ENCODE measurements at places on chromosomes 1 and 21.

DNA sequence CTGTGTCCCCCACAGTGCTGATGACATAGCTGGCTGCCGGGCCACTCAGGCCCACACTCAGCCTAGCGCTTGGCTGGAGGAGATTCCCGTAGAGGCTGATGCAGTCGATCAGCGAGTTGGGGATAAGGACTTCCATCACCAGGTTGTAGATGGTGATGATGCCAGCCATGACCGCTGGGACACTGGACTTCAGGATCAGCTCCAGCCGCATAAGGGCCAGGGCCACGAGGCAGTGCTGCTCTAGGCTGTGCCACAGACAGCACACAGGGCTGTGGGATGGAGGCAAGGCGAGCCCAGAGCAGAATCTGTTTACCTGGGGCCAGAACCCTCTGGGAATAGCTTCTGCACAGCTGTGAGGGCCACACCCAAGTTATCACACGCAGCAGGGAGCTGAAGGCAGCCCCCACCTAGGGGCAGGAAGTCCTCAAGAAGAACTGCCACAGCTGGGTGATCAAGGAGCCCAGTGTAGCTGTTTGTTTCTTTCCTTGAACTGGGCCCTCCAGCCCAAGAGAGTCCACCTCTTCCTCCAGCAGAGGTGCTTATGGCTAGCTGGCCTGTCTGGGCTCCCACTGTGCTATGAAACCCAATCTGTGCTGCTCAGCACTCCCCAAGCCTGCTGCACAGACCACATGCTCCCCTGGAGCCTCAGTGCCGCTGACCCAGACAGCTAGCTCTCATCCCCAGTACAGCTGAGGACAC, 6.2 kb downstream of the SLC2A1 start:
- H3K27me3 ChIP-seq = no peaks in the 10 kb centered on the region
- no peaks in the 10 kb centered on the region for H3K36me3 ChIP-seq
- no peak for DNase-seq
- H3K4me1 ChIP-seq = peaks cover 15% of the 10 kb centered on the region
- no peak overlapping the region for H3K4me3 ChIP-seq

- DNase-seq = no peak
- H3K36me3 ChIP-seq = no peaks in the 10 kb centered on the region
- H3K4me3 ChIP-seq = no peak overlapping the region
- no peaks in the 10 kb centered on the region for H3K4me1 ChIP-seq
- no peak overlapping the region for H3K27ac ChIP-seq
These were observed 12.5 kb downstream of the SMIM12 start for GRCh38 chr1:34847094-34847493.

GRCh38 chr1:52574594-52574993, 21.7 kb upstream of the TUT4 start:
- H3K4me1 ChIP-seq = no peaks in the 10 kb centered on the region
- no peak overlapping the region for H3K4me3 ChIP-seq
- no peak for DNase-seq
- no peak overlapping the region for H3K27ac ChIP-seq
- no peaks in the 10 kb centered on the region for H3K27me3 ChIP-seq

- peaks cover 60% of the 10 kb centered on the region for H3K4me1 ChIP-seq
- no peak for DNase-seq
- H3K27ac ChIP-seq = peak overlapping the region; percentile 97
- no peaks in the 10 kb centered on the region for H3K36me3 ChIP-seq
- H3K27me3 ChIP-seq = no peaks in the 10 kb centered on the region
- peak overlapping the region; percentile 55 for H3K4me3 ChIP-seq
These were observed 15.4 kb upstream of the BTG2 start for GRCh38 chr1:203289982-203290260.

- no peak overlapping the region for H3K4me3 ChIP-seq
- H3K27ac ChIP-seq = no peak overlapping the region
- H3K4me1 ChIP-seq = no peaks in the 10 kb centered on the region
- no peaks in the 10 kb centered on the region for H3K27me3 ChIP-seq
These were observed 119.3 kb upstream of the BMP8A start for GRCh38 chr1:39372105-39372504.

- H3K27ac ChIP-seq = no peak overlapping the region
- no peaks in the 10 kb centered on the region for H3K36me3 ChIP-seq
- no peaks in the 10 kb centered on the region for H3K27me3 ChIP-seq
- H3K4me1 ChIP-seq = no peaks in the 10 kb centered on the region
These were observed 37.9 kb downstream of the RLF start for GRCh38 chr1:40199126-40199525.

DNA sequence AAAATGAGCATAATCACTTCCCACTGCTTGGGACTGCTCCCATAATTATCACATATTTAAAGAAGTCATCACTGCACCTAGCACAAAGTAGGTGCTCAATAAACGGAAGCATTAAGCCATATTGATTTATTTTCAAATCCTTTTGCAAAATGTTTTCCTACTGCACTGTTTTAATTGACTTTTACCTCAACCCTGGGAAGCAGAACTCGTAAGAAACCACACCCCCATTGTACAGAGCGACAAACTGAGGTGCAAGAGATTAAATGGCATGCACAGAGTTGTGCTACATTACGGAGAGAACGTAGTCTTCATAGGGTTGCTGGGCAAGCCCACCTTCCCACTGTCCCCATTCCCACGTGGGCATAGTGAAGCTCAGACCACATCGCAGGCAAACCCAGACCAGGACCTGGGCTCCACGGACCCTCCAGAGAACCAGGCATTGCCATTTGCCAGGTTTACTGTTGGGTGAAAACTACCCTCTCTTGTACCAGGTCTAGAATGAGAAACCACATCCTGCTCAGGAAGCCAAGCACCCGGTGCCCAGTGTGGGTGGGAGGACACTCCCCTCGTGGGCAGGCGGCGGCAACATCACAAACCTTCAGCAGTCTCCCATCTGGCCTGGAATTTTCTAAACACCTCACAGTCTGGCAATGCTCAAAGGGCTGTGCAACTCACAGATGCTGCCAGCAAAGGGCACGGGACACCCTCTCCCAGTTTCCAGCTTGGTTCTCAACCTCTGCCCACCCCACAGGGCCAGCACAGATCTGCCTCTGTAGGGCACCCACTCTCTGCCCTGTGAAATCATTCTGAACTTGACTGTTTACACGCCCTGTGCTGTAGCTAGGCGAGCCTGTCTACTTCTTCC, 8.2 kb downstream of the IFFO2 start:
- H3K27ac ChIP-seq = no peak overlapping the region
- no peak overlapping the region for H3K4me3 ChIP-seq
- no peaks in the 10 kb centered on the region for H3K27me3 ChIP-seq
- DNase-seq = no peak

DNA sequence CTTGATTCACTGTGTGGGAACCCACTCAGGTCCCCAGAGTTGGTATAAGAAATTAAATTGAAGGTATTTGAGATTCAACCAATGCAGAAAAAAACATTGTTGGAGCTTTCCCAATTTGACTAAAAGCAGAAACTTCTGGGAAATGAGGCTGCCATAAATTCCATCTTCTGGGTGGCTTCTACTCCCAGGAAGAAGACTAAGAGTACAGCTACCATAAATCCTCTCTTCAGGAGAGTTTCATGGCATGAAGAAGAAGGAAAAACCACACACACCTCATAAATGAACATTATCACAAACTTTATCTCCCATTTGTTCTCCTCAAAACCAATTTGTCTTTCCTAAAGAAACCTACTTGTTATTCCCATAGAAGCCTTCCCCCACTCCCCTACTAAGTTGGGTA, 283.9 kb downstream of the DPYD start:
- no peak overlapping the region for H3K27ac ChIP-seq
- H3K4me3 ChIP-seq = no peak overlapping the region
- H3K27me3 ChIP-seq = no peaks in the 10 kb centered on the region
- no peak for DNase-seq

- DNase-seq = no peak
- no peaks in the 10 kb centered on the region for H3K36me3 ChIP-seq
- no peaks in the 10 kb centered on the region for H3K27me3 ChIP-seq
- H3K4me3 ChIP-seq = no peak overlapping the region
These were observed 64.1 kb downstream of the NID1 start for GRCh38 chr1:236000781-236001180.

DNA sequence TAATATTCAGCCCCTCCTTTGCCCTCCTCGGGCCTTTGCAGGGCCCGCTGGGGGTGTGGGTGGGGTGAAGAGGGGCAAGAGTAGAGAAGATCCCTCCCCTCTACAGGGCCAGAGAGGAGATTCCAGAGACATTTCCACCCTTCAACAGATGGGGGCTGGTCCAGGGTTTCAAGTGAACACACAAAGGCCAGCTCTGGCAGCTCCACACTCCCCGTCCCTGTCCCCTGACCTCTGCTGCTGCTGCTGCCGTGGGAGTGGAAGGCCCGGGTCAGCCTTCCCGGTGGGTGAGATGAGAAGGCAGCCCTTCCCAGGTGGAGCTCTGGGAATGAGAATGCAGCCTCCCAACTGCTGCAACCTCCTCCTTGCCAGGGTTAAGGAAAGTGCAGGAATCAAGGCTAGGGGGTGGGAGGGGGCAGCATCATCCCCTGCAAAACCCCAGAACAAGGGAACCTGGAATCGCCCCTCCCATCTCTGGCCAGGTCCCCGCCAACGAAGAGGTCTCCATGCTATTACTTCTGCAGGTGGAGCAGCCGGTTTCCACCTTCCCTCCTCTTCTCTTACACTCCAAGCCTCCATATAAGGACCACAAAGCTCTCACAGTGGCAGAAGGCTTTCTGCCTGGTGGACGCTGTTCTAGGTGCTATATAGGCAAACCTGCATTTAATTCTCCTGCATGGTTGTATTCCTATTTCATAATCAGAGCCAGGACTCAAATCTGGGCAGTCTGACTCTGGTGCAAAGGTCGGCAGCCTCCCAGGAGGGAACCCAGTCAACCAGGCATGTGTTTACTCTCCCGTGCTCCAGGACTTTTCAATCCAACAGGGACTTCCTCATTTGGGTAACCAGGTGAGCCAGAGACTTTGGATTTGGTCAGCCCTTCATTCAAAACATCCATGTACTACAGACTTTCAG, 22.9 kb upstream of the ARHGEF10L start:
- no peak for DNase-seq
- H3K36me3 ChIP-seq = no peaks in the 10 kb centered on the region
- no peak overlapping the region for H3K4me3 ChIP-seq
- H3K27me3 ChIP-seq = peaks cover 75% of the 10 kb centered on the region

DNA sequence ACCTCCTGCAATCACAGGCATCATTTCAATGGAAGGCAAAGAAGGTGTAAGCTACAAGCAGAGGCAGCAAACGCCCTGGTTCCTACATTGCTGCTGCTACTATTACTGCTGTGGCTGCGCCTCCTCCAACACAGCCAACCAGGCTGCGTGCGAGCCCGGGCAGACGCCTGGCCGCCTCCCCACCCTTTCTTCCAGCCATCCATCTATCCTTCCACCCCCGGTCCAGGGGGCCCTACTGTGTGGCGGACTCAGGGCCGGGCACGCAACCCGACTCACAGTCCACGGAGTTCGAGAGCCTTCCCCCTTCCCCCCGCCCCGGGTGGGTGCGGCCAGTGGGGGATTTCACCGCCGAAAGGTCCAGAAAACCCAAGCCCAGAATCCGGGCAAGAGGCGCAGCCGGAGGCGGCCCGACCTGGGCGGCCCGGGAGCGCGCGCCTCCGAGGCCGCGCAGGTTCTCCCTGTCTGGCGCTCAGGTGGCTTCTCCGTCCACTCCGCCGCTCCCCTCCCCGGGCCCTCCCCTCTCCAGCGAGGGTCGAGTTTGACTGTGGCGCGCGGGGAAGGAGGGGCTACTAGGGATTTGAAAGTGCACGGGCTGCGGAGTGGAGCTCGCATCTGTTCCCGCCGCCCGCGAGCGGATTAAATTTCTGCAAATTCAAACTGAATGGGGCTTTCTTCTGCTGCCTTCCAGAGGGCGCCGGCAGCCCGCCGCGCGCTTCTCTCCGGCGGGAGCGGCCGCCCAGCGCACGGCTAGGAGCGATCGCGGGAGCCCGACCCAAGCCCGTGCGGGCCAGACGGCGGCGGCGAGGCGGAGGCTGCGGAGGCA, at the start of gene HUNK:
Gene HUNK (plus strand): TSS at position 569 of the 823 bp plus-strand sequence. CDS start 655 bp downstream, outside the sequence.
- H3K4me3 ChIP-seq = peak within 1 kb of the TSS; percentile 88
- peaks cover 21% of the 10 kb centered on the region for H3K27me3 ChIP-seq
- DNase-seq = peak; percentile 72
- no peaks in the 10 kb centered on the region for H3K36me3 ChIP-seq

DNA sequence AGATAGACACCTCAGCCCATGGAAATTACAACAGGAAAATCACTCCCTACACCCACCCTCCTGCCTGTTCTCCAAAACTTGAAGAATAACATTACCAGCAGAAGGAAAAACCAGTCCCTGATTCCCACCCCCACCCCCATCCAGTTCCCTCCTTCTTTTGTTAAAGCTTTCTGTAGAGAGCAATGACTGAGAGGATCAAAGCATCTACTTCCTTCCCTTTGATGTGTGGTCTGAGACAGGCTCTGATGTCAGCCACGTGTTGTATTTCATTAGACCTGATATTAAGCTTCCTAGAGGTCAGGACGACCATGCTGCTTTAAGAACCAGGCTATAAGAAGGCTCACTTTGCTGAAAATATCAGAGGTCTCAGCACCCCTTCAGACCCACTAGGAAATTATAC, 73.9 kb upstream of the HAO2 start:
- peak; percentile 50 for DNase-seq
- H3K4me3 ChIP-seq = no peak overlapping the region

GRCh38 chr1:203589171-203589570, 37.5 kb upstream of the ATP2B4 start:
- DNase-seq = no peak
- H3K36me3 ChIP-seq = no peaks in the 10 kb centered on the region
- H3K4me3 ChIP-seq = no peak overlapping the region
- H3K27ac ChIP-seq = no peak overlapping the region

- H3K4me1 ChIP-seq = no peaks in the 10 kb centered on the region
- H3K27ac ChIP-seq = no peak overlapping the region
- no peak for DNase-seq
- H3K36me3 ChIP-seq = no peaks in the 10 kb centered on the region
- no peaks in the 10 kb centered on the region for H3K27me3 ChIP-seq
These were observed 339.3 kb upstream of the ADAMTS5 start for GRCh38 chr21:27306206-27306605.

DNA sequence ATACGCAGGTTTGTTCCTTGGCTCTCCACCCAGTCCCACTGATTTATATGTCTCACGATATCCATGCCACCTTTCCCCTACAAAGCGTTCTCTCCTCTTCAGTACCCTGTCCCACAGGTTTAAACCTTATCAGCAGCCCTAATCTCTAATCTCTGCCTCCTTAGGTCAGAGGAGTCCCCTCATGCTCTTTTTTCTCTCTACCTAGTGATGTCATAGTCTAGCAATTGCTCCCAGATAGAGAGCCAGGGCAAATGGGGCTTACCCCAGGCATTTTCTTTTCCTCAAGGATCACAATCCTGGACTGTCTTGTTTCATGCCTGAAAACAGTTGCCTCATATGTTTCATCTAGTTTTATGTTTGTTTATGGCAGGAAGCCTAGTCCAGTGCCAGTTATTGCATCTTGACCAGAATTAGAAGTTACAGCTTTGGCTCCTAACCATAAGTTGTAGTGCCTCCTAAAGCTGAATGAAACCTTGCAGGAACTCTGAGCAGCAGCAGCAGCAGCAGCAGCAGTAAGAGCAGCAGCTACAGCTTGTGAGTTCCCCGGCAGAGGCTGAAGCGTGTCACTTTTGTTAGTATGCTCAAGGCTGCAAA, 26.7 kb upstream of the TP53BP2 start:
- DNase-seq = no peak
- no peak overlapping the region for H3K4me3 ChIP-seq
- no peaks in the 10 kb centered on the region for H3K4me1 ChIP-seq
- H3K36me3 ChIP-seq = no peaks in the 10 kb centered on the region

All from MM.1S (cell line).